HT-29 (cell line): ENCODE measurements at places on chromosomes 3 and 15. TPM values are rescaled to one million over a fixed set of nuclear protein-coding genes. Genes with fewer than 3 reads are reported as not detected.

DNA sequence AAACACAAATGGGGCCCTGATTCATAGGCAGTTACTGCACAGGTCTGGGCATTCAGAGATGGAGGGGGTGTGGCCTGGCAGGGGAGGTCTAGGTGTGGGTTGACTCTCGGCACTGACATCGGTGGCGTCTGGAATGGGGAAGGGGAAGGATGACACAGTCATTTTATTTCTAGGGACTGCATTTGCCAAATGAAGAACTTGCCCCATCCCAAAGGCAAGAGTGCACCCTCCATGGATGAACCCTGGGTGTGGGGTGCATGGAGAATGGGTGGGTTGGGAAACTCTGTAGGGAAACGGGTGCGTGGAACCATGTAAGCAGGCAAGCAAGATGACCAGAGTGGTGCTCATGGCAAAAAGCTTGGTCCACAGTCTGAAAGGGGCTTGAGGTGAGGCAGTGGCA is 24.5 kb downstream of the SLC6A20 start:
- no peak for DNase-seq

WDR76 gene
- total RNA-seq = 11.5 and 12.7 TPM in 2 replicates

DNA sequence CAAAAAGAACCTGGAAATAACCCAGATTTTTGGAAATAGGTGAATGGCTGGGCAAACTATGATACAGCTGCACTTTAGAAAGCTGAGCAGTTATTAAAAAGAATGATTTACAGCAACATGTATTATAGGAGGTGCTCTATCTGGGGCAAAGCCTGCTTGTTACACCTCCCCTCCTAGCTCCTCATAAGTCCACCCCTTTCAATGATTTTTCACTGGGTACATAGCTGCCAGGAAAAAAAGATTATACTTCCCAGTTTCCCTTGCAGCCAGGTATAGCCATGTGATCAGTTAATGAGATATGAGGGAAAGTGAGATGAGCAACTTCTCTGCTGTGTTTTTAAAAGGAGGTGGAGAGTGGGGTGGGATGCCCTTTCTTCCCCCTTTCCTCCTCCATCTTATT is 97.7 kb downstream of the CHST2 start:
- DNase-seq = no peak

GRCh38 chr15:88747631-88748030 is 55.6 kb upstream of the ACAN start:
- no peak for DNase-seq

DNA sequence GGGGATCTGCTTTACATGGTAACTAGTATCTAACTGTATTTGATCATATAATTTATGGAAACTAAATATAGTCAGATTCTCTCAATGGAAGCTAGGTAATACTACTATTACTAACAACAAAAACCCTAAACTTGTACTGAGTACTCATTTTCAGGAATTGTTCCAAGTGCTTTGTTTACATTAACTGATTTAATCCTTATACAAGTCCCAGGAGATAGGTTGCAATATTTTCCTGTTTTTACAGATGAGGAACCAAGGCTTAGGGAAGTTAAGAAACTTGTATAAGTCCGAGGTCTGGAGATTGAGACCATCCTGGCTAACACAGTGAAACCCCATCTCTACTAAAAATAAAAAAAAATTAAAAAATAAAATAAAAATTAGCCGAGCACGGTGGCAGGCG is 7.5 kb upstream of the MTHFS start:
- DNase-seq = no peak

DNA sequence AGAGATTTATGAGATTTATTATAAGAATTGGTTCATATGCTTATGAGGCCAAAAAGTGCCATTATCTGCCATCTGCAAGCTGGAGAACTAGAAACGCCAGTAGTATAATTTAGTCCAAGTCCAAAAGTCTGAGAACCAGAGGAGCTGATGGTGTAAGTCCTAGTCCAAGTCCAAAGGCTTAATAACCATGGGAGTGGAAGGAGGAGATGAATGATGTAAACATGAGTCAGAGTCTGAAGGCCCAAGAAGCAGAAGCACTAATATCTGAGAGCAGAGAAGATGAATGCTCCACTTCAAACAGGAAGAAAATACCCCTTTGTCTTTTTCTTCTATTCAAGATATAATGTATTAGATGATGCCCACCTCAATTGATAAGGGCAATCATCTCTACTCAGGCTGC is 185.7 kb downstream of the CGGBP1 start:
- DNase-seq = no peak

DNA sequence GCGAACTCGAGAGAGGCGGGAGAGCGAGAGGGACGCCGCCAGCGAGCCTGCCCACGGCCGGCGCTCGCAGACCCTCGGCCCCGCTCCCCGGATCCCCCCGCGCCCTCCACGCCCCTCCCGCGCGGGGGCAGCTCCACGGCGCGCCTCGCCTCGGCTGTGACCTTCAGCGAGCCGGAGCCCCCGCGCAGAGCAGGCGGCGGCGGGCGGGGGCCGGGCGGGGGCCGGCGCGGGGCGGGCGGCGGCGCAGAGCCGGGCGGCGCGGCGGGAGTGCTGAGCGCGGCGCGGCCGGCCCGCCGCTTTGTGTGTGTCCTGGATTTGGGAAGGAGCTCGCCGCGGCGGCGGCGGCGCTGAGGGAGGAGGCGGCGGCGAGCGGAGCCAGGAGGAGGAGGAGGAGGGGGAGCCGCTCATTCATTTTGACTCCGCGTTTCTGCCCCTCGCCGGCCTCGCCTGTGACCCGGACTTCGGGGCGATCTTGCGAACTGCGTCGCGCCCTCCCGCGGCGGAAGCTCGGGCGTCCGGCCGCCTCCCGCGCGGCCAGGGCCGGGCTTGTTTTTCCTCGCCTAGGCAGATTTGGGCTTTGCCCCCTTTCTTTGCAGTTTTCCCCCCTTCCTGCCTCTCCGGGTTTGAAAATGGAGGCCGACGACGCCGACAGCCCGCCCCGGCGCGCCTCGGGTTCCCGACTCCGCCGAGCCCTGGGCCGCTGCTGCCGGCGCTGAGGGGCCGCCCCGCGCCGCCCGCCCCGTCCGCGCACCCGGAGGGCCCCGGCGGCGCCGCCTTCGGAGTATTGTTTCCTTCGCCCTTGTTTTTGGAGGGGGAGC is 524 bp downstream of the IGF1R start:
- peak; percentile 58 for DNase-seq

DNA sequence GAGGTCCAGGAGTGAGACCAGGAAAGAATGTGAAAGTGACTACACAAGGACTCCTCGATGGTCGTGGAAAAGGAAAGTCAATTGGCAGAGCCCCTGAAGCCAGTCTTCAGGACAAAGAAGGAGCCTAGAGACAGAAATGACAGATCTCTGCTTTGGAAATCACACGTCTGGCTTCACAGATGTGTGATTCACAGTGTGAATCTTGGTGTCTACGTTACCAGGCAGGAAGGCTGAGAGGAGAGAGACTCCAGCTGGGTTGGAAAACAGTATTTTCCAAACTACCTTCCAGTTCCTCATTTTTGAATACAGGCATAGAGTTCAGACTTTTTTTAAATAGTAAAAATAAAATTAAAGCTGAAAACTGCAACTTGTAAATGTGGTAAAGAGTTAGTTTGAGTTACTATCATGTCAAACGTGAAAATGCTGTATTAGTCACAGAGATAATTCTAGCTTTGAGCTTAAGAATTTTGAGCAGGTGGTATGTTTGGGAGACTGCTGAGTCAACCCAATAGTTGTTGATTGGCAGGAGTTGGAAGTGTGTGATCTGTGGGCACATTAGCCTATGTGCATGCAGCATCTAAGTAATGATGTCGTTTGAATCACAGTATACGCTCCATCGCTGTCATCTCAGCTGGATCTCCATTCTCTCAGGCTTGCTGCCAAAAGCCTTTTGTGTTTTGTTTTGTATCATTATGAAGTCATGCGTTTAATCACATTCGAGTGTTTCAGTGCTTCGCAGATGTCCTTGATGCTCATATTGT is 6.0 kb downstream of the CCR2 start:
- no peak for DNase-seq

SERPINI2 gene
- not detected in 2 replicates for total RNA-seq

DNA sequence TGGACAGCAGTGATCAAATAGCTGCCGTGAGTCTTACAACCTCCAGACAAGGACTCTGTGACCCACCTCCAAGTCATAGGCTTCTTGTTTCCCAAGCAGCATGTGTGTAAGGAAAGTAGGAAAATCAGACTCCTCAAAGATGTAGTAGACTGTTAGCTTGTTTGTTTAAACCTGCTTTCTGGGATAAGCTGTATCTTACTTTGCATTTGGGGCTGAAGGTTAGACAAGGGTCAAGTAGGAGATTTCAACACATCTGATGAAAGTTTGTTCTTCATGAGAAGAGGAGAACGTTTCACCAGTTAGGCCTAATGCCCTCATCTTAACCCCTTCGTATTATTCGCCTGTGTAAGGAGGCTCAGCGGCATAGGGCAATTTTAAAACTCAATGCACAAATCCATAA is 756.4 kb upstream of the NR2F2 start:
- DNase-seq = no peak

ANKRD63 gene
- not detected in 2 replicates for total RNA-seq

DNA sequence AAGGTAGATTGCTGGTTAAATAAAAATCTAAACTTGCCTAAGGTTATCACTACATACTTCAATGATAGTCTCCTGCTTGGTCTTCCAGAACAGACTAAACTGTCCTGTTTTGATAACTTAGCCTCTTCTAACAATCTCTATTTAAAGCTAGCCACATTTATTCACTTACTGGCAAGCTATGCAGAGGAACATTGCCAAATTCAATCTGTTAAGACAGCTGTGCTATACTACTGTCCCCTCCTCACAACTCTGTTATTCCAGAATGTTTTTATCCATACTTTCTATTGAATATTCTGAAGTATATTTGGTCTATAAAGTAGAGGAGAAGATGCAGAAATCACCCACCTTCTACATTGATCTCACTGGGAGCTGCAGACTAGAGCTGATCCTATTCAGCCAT is 594.0 kb upstream of the CCDC54 start:
- DNase-seq = no peak

DNA sequence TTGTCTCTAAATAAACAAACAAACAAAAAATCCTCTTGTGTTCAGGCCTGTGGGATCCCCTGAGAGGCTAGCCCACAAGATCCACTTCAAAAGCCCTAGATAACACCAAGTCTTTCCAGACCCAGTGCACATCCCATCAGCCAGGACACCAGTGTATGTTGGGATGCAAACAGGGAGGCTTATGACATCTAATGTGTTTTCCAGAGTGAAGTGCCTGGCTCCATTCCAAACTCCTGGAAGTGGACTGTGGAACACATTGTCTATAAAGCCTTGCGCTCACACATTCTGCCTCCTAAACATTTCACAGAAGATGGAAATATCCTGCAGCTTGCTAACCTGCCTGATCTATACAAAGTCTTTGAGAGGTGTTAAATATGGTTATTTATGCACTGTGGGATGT is 57.0 kb downstream of the MLH1 start:
- no peak for DNase-seq

DNA sequence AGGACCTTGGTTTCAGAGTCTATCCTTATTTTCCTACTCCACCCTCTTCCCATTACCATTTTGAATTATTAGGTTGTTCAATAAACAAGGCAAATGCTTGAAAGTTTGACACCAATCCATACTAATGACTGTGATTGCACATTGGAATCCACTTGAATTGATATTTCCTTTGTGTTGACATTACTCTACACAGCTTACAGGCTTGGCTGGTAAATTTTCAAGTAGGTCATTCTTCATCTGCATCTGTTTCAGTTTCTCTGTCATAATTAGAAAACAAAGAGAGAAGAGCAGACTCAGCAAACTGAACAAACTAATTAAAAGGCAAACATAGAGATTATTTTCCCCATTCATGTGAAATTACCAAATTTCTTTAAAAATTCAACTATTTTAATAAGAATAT is 732.9 kb upstream of the BCHE start:
- DNase-seq = no peak

GRCh38 chr15:78508272-78508671 is 895 bp downstream of the HYKK start:
- DNase-seq = peak; percentile 43

DNA sequence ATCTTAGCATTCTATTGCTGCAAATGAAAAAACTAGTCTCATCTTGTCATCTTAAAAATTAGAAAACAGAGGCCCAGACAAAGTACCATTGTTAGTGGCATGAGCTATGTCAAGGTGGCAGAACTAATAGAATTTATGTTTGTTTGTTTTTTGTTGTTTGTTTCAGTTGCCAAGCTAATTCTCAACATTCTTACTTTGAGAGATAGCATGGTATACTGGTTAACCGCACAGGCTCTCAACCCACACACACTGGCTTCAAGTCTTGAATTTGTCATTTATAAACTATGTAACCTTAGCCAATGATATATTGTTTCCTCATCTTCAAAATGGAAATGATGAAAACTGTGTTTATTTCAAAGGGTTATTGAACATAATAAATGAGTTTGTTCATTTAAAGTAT is 367.6 kb upstream of the PLSCR5 start:
- DNase-seq = no peak

DNA sequence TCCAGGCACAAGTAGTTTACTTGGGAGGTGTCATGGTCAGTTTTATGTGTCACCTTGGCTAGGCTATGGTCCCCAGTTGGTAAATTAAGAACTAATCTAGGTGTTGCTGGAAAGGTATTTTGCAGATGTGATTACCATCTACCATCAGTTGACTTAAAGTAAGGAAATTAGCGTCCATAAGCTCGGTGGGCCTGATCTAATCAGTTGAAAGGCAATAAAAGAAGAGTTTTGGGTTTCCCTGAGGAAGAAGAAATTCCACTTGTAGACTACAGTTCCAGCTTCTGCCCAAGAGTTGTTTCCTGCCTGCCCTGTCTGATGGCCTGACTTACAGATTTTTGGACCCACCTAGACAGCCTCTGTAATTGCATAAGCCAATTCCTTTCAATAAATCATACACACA is 438.7 kb upstream of the PROK2 start:
- no peak for DNase-seq

SOX14 gene
- not detected in 2 replicates for total RNA-seq

- DNase-seq = no peak
These were observed 6.4 kb downstream of the UBP1 start for GRCh38 chr3:33433843-33434242.

AQP9 gene
- not detected in 2 replicates for total RNA-seq

NDUFAF3 gene
- 254 and 271 TPM in 2 replicates for total RNA-seq

DNA sequence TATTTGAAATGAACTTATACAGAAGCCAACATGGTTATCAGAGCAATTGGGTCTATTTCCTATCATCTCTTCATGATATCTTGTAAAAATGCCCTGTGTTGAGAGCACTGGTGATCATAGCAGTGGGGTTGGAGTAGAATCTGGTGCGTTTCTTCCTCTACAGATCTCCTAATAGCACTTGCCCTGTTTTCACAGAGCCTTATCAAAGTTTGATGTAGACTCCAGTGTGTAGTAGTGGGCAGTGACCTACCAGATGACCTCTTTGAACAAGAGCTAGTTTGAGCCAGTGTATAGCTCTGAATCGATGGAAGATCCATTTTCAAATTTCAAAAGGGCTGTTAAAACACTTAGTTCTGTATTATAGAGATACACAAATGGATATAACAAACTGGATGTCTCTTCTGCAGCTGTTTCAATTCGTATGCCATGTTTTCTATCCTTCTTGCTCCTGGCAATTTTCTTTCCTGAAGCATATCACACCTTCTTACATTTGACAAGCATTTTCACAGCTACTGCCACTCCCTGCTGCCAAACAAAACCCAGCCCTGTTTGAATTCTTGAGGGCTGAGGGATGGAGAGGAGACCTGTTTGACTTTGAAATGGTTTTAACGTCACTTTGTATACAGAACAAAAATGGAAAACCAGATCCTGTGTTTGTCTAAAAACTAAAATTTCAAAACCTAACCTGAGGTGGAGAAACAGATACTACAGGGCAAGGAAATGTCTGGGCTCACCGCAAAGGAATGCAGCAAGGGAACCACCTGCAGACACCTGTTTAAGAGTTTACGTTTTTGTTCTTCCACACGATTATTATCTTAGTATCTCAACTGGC is 354.5 kb upstream of the TPRG1 start:
- DNase-seq = peak; percentile 6
